ENCODE measurements at places on chromosomes 6 and 20. TPM values are rescaled to one million over a fixed set of nuclear protein-coding genes. Genes with fewer than 3 reads are reported as not detected.

GJA10 gene
- not detected for total RNA-seq

F13A1 gene
- total RNA-seq = 0.16 TPM

DNAJC5 gene
- 39.3 TPM for total RNA-seq

KHDC1 gene
- 4.2 TPM for total RNA-seq

SUMO4 gene
- not detected for total RNA-seq

PSORS1C2 gene
- total RNA-seq = not detected

IPCEF1 gene
- total RNA-seq = 0.51 TPM

Data from mesangial cell (primary cell).